ENCODE measurements at places on chromosomes 16 and 17. TPM values are rescaled to one million over a fixed set of nuclear protein-coding genes. Genes with fewer than 3 reads are reported as not detected.

MT1G gene
- not detected for total RNA-seq

CALB2 gene
- 0.33 TPM for total RNA-seq

FBXL16 gene
- 0.17 TPM for total RNA-seq

FAM171A2 gene
- total RNA-seq, result 15.2 TPM

ZNF629 gene
- total RNA-seq, result 10.5 TPM

SERPINF2 gene
- 0.33 TPM for total RNA-seq
